Stimulated activated naive CD4-positive, alpha-beta T cell (primary cell): ENCODE measurements at places on chromosomes 4 and X.

GRCh38 chrX:11171956-11172355, 60.8 kb downstream of the HCCS start:
- no peak for DNase-seq

GRCh38 chr4:71429962-71430361, 91.1 kb downstream of the SLC4A4 start:
- DNase-seq = no peak

- no peak for DNase-seq
Observed at GRCh38 chr4:2269206-2269531, 7.3 kb upstream of the MXD4 start.

DNA sequence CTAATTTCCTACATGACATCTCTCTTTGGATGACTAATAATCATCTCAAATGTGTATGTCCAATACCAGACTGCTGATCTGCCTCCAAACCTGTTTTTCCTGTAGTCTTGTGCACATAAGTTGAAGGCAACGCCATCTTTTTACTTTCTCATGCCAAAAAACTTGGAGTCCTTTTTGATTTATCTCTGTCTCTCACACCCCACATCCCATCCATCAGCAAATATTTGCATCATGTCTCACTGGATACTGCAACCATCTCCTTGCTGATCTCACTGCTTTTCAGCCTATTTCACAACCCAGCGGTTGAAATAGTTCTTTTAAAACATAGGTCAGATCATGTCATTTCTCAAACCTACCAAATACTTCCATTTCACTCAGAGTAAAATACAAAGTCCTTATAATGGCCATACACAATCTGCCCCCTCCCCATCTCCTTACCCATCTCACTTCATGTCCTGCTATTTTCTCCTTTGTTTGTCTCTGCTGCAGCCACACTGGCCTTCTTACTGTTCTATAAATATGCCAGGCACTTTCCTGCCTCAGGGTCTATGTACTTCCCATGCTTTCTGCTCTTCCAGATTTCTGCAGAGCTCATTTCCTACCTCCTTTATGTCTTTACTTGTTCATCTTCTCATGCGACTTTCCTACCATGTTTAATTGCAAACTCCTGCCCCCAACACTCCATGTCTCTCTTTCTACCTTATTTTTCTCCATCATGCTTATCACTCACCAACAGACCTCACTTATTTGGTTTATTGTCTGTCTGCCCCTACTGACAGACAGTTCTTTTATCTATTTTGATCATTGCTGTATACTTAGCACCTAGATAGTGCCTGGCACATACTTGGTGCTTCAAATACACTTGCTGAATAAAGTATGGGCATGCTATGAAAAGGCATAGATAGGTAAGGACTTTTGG, 98.8 kb downstream of the ANXA3 start:
- no peak for DNase-seq

DNA sequence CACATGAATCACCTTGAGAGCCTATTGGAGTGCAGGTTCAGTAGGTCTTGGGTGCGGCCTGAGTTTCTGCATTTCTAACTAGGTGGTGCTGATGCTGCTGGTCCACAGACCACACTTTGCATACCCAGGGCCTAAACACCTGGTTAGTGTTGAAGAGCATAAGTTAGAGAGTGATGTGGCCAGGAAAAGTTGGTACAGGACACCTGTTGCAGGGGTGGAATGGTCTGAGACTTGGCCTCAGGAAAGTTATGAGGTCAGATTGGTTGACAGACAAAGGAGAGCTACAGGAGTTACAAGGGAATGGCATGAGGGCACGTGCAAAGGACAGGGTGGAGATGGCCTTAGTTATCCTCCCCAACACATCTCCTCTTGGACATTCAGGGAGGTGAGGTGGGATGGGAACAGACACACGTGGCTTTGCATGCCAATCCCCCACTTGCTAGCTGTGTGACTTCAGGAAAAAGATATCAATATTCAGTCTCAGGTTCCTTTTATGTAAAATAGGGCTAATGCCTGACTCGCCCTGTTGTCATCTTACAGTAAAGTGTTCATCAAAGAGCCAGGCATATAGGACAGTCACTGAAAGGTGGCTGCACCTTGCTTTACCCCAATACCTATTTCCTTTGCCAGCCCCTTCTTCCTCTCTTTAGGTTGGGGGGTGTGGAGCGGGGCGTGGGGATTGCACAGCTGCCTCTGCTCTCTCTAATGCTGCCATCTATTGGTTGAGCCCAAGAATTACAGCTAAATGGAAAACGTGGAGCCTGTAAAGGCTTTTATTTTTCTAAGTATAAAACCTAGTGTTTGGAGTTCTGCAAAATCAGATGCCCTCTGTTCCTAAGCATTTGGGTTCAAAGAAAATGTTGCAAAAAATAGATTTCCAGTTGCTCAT, 47.5 kb downstream of the ATG4A start:
- no peak for DNase-seq

GRCh38 chr4:163534056-163534455, 39.6 kb downstream of the TMA16 start:
- no peak for DNase-seq

- peak; percentile 36 for DNase-seq
Observed at GRCh38 chrX:129744861-129745321, 6.1 kb downstream of the XPNPEP2 start.

DNA sequence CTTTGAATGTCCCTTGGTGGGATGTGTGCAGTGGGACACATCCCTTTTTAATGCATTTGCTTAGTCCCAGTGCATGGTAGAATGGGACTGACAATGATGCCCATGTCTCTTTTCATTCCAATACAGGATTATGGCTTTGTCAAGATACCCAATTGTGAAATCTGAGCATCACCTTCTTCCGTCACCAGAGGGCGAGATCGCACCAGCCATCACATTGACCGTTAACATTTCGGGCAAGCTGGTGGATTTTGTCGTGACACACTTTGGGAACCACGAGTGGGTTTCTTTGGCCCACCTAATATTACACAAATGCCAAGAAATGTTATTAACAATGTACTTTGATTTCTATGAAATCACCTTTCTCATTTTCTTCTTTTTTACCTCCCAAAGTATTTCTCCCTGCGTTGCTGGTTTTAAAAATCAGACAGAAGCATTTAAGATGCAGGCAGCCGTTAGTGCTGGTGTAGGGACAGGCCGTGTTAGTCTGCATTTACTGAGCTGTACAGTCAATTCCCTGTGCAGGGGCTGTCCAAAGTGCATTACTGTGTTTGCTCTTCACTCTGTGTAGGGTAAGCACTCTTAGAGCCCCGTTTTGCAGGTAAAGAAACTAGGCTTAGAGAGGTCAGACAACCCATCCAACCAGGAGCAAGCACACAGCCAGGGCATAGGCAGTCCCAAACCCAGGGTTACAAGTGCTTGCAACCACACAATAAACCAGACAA, 46.5 kb downstream of the CWH43 start:
- DNase-seq = no peak

DNA sequence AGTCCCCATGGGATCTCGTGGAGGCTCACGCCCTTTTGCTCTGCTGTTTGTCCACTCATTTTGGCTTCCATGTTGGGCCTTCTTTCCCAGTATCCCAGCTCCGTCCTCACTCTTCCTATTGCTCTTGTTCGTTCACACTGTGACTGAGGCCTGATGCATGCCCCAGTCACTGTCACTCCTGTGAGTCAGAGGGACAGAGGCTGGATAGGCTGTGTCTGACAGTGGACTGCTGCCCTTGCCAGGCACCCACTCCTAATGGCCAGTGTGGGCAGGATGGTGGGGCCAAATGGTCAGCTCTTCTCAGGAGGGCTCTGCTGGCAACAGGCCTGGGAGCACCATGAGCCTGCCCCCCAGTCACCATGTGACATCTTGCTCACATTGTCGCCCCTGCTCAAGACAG, 40.0 kb downstream of the HADH start:
- DNase-seq = no peak

- no peak for DNase-seq
Observed at GRCh38 chrX:149472625-149473024, 32.5 kb downstream of the IDS start.

- DNase-seq = no peak
Observed at GRCh38 chr4:43325220-43325967, 432.9 kb downstream of the GRXCR1 start.

DNA sequence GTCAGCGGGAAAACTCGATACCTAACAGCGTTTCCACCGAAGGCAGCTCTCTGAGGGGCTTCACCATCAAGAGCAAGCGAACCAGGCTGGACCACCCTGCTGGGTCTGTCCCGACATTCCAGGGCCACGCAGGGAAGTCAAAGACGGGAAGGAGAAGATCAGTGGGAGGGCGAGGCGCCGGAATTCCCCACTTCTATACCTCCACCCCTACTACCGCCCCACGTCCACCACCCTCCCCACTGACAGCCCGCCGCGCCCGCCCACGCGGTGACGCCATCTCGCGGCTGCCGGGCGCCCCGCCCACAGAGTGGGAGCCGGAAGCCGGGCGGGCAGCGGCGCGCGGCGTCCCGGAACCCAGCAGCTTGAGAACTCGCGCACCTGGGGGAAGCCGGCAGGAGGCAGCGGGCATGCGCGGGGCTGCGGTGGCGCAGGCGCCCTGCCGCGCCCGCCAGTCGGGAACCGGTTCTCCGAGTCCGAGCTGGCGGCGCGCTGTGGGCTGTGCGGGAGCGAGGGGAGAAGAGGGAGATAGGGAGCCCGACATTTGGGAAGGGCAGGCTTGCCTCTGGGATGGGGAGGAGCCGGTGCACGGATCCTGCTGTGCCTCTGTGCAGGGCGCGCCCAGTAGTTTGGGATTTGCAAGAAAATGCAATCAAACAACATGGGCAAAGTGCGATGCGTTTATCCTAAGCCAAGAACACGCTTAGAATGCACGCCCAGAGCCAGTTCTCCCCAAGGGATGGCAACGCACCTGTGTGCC, 3.2 kb upstream of the STIM2 start:
- DNase-seq = peak; percentile 95

GRCh38 chr4:23889814-23890341, at the start of gene PPARGC1A:
TSS of gene PPARGC1A (minus strand) at chr4:23890047. CDS start at chr4:23889957, 90 bp downstream.
- no peak for DNase-seq
